Adrenal gland (tissue), 19 donors: ENCODE measurements at places on chromosomes 13 and 19. TPM values are rescaled to one million over a fixed set of nuclear protein-coding genes. Genes with fewer than 3 reads are reported as not detected.

Gene CERS1
- polyA plus RNA-seq, result 4.3 TPM

- H3K27ac ChIP-seq, result no peak overlapping the region
- no peaks in the 10 kb centered on the region for H3K4me1 ChIP-seq
- no peak overlapping the region for H3K4me3 ChIP-seq
These were observed 173.6 kb downstream of the NALCN start for GRCh38 chr13:101242720-101243119.

DNA sequence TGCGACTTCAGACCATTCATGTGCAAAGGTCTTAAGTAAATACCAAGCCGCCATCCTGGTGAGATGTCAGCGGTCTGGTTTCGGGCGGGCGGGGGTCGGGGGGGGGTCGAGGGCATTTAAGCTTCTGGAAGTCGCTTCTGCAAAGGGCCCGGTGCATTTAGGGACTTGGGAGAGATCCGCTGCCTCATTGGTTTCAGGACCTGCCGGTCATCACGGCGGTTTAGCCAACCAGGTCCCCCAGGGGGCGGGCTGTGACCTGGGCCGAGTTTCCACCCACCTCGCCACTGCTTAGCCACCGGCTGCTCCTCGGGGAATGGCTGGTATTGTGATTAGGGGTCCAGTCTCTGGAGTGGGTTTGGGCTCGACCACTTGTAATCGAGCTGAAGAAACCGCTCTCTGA, 7.8 kb downstream of the ANKLE1 start:
- H3K4me1 ChIP-seq, result no peaks in the 10 kb centered on the region
- H3K27ac ChIP-seq, result no peak overlapping the region
- no peaks in the 10 kb centered on the region for H3K36me3 ChIP-seq

- no peak overlapping the region for H3K27ac ChIP-seq
- no peak overlapping the region for H3K4me3 ChIP-seq
- DNase-seq, result no peak
- no peaks in the 10 kb centered on the region for H3K27me3 ChIP-seq
- H3K36me3 ChIP-seq, result no peaks in the 10 kb centered on the region
- no peaks in the 10 kb centered on the region for H3K4me1 ChIP-seq
These were observed 109.7 kb upstream of the RNF113B start for GRCh38 chr13:98286799-98287198.
